ENCODE measurements at places on chromosomes 1 and 21.

GRCh38 chr1:89758156-89758555 is 62.7 kb upstream of the LRRC8D start:
- DNase-seq = no peak

- DNase-seq = no peak
Measured at GRCh38 chr1:158527190-158527815, 26.9 kb downstream of the OR6Y1 start.

GRCh38 chr1:205441716-205442050 is 14.2 kb downstream of the BLACAT1 start:
- DNase-seq = no peak

- DNase-seq = no peak
Measured at GRCh38 chr1:177748080-177748801, 221.6 kb downstream of the SEC16B start.

DNA sequence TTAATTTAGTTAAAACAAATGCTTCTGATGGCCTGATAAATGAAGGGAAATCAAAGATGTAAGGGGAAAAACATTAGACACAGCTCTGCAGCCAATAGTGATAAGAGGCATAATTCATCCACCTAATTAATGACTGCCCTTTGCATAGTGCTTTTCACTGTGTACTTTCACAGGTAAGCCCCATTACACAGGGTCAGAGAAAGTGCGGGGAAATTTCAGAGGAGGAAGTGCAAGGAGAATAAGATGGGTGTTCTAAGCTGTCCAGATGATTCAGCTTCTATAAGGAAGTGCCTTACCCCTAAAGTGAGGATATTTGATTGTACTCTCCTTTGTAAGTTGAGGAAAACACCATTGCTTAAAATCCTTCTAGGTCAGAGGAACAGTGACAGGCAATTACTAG is 88.0 kb downstream of the NR5A2 start:
- DNase-seq = no peak

DNA sequence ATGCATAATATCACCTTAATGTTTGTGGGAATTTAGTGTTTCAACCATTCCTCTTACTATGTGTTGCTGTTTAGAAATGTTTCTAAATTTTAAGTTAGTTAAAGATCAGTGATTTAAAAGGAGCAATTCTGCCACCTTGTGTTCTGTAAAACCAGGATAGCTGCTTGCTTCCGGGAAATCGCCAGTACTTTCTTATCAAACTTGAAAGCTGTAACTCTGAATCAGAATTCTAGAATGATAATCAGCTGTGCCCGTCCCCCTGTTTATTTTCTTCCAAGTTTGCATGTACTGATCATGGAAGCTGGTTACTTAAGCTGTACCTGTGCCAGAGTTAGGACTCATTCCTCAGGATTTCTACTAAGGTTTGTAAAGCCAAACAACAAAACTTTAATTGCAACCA is 656.4 kb downstream of the LTN1 start:
- no peak for DNase-seq

DNA sequence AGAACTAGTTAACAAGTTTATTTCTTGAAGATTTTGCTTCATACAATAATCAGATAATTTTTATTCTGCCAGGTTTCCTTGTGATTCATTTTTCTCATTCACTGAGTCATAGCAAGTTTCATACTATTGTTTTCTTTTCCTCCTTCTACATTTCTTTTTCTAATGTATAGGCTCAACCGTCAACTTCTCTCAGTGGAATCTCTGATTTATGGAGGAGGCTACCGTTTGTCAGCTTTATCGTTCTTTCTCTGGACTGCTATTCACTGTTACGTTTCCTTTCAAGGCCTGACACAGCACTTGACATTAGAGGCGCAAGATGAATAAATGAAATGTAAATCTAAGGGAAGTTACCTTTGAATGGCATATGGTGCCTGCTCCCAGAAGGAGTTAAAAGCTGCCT is 284.3 kb upstream of the NR5A2 start:
- DNase-seq = no peak

GRCh38 chr1:175870217-175870616 is 126.8 kb upstream of the TNR start:
- no peak for DNase-seq

GRCh38 chr1:185917646-185918045 is 183.5 kb downstream of the HMCN1 start:
- DNase-seq = no peak

DNA sequence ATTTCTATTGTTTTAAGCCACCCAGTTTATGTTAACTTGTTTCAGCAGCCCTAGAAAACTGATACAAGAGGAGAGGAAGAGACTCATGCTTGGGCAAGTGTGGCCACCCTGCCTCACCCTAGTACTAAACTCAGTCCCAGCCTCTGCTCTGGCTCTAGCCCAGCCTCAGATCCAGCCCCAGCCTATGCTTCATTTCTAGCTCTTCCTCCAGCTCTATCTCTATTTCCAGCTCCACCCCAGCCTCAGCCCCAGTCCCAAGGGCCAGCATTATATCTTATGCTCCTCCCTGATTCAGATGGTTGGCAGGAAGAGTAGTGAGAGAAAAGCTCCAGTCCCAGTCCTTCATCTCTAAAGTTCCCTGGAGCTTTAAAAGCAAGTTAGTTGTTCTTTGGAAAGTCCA is 535.5 kb downstream of the PTPRC start:
- no peak for DNase-seq

GRCh38 chr1:226601456-226601855 is 52.9 kb downstream of the STUM start:
- no peak for DNase-seq

DNA sequence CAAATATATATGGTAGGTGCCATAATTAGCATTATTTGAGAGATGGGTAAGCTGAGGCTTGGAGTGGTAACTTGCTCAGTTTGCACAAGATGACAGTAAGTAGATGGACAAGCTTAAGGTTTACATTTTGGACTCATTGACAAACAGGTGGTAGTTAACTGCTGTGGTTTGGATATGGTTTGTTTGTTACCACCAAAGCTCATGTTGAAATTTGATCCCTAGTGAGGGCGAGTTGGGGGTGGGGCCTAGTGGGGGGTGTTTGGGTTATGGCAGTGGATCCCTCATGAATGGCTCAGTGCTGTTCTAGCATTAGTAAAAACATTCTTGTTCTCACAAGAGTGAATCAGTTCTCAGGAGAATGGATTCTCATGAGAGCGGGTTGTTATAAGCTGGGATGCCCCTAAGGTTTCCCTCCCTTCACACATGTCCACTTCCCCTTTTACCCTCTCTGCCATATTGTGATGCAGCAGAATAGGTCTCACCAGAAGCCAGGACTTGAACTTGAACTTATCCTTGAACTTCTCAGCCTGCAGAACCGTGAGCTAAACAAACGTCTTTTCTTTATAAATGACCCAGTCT is 6.6 kb upstream of the PRRX1 start:
- no peak for DNase-seq

DNA sequence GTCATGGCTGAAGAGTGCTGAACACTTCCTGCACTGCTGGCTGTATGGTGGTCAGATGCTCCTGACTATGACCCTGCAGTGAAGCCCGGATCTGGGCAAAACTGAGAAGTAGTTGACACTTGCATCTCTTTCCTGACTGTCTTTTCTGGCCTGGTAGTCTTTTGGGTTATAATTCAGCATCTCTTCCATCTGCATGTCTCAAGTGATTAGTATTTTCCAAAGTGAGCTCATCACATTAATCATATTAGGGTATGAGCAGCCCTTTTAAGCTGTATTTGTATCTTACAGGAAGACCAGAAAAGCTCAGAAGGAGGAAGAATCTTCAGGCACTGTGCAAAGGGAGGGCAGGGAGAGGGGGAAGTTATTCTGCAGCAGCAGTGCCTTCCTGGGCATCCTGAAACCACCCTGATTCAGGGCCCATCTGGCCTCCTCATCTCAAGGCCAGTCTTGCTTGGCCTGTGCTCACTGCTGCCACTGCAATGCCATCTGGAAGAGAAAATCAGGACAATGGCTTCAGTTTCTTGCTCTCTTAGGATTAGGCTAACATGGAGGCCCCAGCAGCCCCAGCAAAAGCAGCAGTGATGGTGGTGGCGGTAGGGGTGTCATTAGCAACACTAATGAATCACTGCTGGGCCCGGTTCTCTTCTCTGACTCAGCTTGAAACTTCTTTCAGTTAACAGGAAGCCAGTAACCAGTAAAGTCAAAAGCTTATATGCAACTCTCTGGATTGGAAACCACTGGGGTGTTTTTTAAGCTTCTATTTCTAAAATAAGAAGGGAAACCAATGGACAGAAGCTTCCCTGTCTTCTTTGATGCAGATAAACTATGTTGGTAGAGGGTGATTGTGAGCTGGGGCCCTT is 63.3 kb upstream of the WDR26 start:
- DNase-seq = peak; percentile 92

DNA sequence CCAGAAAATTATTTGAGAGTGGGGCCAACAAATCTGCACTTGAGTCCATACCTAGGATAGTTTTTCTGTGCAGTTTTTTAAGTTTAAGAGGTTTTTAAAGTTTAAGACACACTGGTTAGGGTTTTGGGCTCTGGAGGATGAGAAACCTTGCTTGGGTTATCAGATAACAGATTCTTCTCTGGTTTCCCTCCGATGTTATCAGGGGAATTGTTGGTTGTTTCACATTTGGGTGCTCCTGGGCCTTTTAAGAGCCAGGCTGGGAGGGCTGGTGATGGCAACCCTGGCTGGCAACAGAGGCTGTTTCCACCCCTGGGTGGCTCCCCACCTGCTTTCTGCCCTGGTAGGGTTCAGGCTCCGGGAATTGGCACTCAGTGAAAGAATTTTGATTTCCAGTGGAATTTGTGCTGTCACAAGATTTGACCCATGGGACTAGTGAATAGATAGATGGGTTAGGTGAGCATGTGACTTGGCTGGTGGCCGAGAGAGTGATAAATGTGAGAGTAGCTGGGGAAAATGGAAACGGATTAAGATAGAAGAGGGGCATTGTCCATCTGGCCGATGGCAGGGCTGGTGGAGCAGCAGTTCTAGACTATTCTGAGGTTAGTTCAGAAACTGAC is 14.8 kb downstream of the VANGL1 start:
- DNase-seq = no peak

DNA sequence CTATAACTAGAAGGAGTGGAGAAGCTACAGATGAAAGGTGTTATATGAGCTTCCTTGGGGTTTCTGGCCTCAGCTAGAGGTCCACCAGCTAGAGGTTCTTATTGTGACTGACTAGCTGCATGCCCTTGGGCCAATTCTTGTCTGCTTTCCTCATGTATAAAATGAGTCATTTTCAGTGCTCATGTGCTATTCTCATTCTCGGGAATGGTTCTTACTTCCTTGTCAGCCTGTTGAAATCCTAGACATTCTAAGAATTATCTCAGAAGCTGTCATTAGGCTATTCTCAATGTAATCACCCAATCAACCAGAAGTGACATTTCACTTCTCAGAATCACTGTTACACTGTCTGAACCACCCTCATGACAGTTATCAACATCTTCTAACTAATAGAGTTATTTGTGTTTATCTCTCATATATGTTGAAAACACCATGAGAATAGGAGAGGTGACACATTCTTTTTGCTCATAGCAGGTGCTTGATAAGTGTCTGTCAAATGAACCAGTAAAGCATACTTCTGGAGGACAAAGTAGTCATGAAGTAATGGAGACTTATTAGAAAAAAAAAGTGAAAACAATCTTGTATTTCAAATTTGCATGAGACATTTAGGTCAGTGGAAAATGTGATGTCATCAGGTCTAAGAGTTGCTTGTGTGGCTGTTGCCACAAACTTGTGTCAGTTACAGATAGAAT is 122.8 kb upstream of the IVNS1ABP start:
- DNase-seq = no peak

GRCh38 chr21:36109868-36110267 is 25.0 kb upstream of the CBR3 start:
- DNase-seq = no peak

GRCh38 chr1:202664083-202664482 is 46.2 kb downstream of the SYT2 start:
- no peak for DNase-seq

DNA sequence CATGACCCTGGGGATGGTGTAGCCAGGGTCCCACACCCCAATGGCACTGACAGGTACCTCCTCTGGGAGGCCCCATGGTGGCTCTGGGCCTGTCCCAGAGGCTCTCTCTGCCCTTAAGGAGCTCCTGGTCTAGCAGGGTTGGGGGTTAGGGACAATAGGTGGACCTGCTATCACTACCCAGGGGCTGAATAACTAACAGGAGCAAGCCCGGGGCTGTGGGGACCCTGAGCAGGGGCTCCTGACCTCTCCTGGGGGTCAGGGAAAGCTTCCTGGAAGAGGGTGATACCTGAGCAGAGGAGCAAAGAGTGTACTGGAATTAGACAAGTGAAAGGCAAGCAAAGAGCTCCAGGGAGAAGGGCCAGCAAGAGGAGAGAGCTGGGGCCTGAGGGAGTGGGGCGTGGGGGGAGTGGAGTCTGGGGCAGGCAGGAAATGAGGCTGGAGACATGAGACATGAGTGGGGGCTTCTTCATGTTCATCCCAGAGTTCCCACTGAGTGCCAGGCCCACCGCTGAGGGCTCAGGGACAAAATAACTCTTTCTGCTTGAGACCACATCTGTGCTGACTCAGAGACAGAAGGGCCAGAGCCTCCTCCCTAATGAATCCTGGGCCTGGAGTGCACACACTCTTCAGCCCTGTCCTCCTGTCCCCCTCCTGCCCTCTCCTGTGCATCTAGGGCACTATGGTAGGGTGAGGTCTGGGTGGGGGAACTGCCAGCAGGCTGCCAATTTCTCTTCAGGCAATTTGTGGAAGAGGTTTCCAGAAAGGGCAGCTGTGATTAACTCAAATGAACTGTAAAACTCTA is 517.6 kb downstream of the PTPRU start:
- no peak for DNase-seq

GRCh38 chr1:179369751-179370341 is 4.1 kb downstream of the AXDND1 start:
- DNase-seq = peak; percentile 14

GRCh38 chr21:33042812-33043211 is 17.1 kb downstream of the OLIG2 start:
- DNase-seq = no peak

GRCh38 chr1:175441791-175442190 is 249.2 kb upstream of the KIAA0040 start:
- DNase-seq = no peak

DNA sequence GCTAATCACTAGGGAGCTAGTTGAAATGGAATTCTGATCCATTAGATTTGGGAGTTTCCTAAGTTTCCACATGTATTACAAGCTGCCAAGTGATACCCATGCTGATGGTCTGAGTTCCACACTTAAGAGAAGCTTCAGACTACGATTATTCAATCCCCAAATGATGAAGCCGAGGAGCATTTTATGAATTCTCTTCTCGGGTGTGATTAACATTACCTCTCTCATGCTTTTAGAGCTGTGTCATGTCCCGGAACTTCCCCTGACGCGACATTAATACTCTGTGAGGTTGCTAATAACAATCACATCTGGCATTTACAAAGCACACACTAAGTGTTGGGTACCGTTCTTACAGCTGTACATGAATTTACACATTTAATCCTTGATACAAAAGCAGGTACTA is 63.0 kb downstream of the KCNJ15 start:
- DNase-seq = no peak

GRCh38 chr1:187001198-187001889 is 172.6 kb downstream of the PLA2G4A start:
- DNase-seq = no peak
